ENCODE measurements at places on chromosomes 2 and 18. TPM values are rescaled to one million over a fixed set of nuclear protein-coding genes. Genes with fewer than 3 reads are reported as not detected.

- no peak for DNase-seq
Measured at GRCh38 chr2:230570987-230571386, 141.7 kb upstream of the CAB39 start.

- DNase-seq, result no peak
Measured at GRCh38 chr2:218329826-218330593, 26.6 kb upstream of the CATIP start.

- DNase-seq, result no peak
Measured at GRCh38 chr2:240864475-240864874, 4.1 kb upstream of the AGXT start.

GRCh38 chr18:23958036-23958435 lies 56.5 kb upstream of the TTC39C start:
- no peak for DNase-seq

DNA sequence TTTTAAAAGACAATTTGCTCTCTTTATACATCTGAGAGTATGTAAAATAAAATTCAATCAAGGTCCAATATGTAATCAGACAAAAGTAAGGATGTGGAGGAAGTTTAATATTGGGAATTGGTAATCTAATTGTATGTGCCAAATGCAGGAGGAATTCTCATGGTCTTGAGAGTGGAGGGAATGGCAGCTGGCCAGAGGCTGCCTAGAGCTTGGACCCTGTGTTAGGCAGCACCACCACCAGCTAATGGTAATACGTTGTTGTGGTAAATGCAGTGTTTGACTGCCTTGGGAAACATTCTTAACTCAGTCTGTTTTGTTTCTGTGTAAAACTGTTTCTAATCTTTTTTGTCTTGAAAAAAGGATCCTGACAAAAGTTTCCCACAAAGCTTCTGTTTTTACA lies 30.0 kb downstream of the GALNT1 start:
- DNase-seq, result no peak

Gene ATP8B1
- total RNA-seq, result 0.42 TPM

Gene WDR43
- 86.6 TPM for total RNA-seq

Gene CRYBA2
- not detected for total RNA-seq

Gene SP5
- total RNA-seq, result not detected
